Neural crest cell (in vitro differentiated cells): ENCODE measurements at places on chromosomes 1 and 21. TPM values are rescaled to one million over a fixed set of nuclear protein-coding genes. Genes with fewer than 3 reads are reported as not detected.

Gene PROK1
- not detected in 2 replicates for total RNA-seq

Gene URB2
- 25.9 and 27.1 TPM in 2 replicates for total RNA-seq

Gene FCN3
- not detected in 2 replicates for total RNA-seq

Gene KRTAP10-12
- not detected in 2 replicates for total RNA-seq

Gene LIN9
- 14.0 and 14.8 TPM in 2 replicates for total RNA-seq

Gene ARHGAP30
- not detected in 2 replicates for total RNA-seq

GRCh38 chr1:232682248-232682647 lies 52.3 kb upstream of the SIPA1L2 start:
- no peaks in the 10 kb centered on the region for H3K4me1 ChIP-seq
- no peak for DNase-seq
- H3K36me3 ChIP-seq = no peaks in the 10 kb centered on the region

- peaks cover 2% of the 10 kb centered on the region for H3K36me3 ChIP-seq
- peaks cover 38% of the 10 kb centered on the region for H3K4me1 ChIP-seq
- peak overlapping the region; percentile 7 for H3K27ac ChIP-seq
- DNase-seq = peak; percentile 37
- H3K4me3 ChIP-seq = no peak overlapping the region
Observed at GRCh38 chr21:41045534-41046268, 122.3 kb upstream of the BACE2 start.

GRCh38 chr1:63875636-63876035 lies 101.8 kb downstream of the ROR1 start:
- DNase-seq = no peak
- no peak overlapping the region for H3K4me3 ChIP-seq
- no peaks in the 10 kb centered on the region for H3K27me3 ChIP-seq
- H3K4me1 ChIP-seq = no peaks in the 10 kb centered on the region
- no peaks in the 10 kb centered on the region for H3K36me3 ChIP-seq

- H3K4me1 ChIP-seq = peaks cover 68% of the 10 kb centered on the region
- DNase-seq = no peak
- H3K36me3 ChIP-seq = no peaks in the 10 kb centered on the region
- no peak overlapping the region for H3K27ac ChIP-seq
- H3K4me3 ChIP-seq = peak overlapping the region; percentile 6
Observed at GRCh38 chr1:56573311-56573710, 6.1 kb downstream of the PLPP3 start.

DNA sequence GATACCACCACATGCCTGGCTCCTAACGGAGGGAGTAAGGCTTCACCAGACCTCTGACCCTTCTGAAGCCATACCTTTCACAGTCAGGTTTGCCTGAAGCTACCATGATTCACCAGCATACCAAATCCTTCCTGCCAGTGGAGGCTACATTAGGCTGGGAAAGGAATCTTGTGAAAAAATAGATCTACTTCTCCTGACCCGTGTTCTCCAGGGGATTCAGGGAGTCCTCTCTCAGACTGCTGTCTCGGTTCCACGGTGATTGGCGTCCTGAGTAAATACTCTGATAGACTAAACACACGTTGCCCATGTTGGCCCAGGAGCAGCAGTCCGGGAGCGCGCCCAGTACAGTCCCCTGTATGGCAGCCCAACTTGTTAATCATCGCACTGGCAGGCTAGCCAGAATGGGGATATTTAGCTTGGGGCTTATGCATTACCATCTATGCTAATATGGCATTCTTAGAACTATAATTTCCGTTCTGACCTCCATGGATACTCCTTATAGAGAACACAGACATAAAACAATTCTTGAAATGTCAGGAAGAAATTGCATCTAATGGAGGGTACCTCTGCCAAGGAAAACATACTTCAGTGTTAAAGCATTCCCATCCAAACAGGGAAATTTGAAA lies 173.2 kb downstream of the ROR1 start:
- H3K4me1 ChIP-seq = peaks cover 6% of the 10 kb centered on the region
- H3K27ac ChIP-seq = no peak overlapping the region
- no peak overlapping the region for H3K4me3 ChIP-seq
- no peaks in the 10 kb centered on the region for H3K27me3 ChIP-seq

DNA sequence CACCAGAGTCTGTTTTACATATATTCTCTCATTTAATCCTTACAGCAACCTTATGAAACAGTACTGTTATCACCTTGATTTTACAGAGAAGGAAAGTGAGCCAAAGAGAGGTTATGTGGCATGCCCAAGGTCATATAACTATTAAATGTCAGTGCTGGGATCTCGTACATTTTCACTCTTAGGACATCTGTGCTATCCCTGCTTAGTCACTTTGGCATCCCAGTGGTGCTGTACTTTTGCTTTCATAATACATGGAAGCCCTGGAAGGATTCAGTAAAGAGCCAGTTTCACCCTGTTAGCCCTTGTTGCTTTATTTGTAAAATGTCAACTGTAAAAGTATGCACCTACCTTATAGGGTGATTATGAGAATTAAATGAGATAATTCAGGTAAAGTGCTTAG lies 104.4 kb downstream of the NFIA start:
- H3K4me3 ChIP-seq = no peak overlapping the region
- peaks cover 21% of the 10 kb centered on the region for H3K4me1 ChIP-seq
- H3K27ac ChIP-seq = no peak overlapping the region
- no peak for DNase-seq

DNA sequence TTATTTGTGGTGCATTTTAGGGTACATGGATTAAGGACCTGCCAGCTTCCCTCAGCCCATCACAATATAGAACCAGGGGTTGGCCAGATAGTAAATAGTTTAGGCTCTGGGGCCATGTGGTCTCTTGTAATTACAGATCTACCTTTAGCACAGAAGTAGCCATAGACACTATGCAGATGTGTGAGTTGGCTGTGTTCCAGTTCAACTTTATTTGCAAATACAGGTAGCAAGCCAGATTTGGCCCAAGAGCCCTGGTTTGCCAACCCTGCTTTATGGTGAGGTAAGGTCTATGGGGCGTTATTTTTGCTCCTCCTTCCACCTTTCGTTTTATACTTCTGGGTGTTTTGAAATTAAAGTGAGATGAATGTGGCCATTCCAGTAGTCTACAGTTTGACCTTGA lies 48.7 kb downstream of the MRPS6 start:
- H3K36me3 ChIP-seq = peaks cover 23% of the 10 kb centered on the region
- H3K4me1 ChIP-seq = peaks cover 14% of the 10 kb centered on the region
- H3K27ac ChIP-seq = no peak overlapping the region

GRCh38 chr1:2952371-2952770 lies 68.9 kb upstream of the ACTRT2 start:
- peaks cover 12% of the 10 kb centered on the region for H3K36me3 ChIP-seq
- DNase-seq = no peak
- no peak overlapping the region for H3K4me3 ChIP-seq
- H3K27me3 ChIP-seq = no peaks in the 10 kb centered on the region
- no peak overlapping the region for H3K27ac ChIP-seq

DNA sequence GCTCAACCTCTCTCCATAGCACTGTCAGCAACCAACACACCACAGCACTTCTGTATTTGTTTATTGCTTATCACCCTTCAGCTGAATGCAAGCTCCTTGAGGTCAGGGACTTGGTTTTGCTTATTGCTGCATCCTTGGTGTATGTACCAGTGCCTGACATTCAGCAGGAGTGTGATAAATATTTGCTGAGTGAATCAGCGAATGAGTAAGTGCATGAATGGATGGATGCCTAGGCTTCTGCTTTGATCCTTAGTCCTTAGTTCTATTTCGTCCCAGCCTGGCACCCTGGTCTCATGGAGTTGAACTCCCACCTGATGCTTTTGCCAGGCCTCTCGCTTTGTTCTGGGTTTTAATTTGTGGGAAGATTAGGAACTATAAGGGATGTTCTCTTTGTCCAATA lies 88.2 kb downstream of the ZSCAN20 start:
- H3K4me1 ChIP-seq = no peaks in the 10 kb centered on the region
- H3K4me3 ChIP-seq = no peak overlapping the region
- H3K27ac ChIP-seq = no peak overlapping the region
- H3K27me3 ChIP-seq = peaks cover 9% of the 10 kb centered on the region
- no peak for DNase-seq

- peaks cover 13% of the 10 kb centered on the region for H3K27me3 ChIP-seq
- H3K36me3 ChIP-seq = no peaks in the 10 kb centered on the region
- no peak overlapping the region for H3K27ac ChIP-seq
- H3K4me3 ChIP-seq = peak overlapping the region; percentile 74
Observed at GRCh38 chr1:15407580-15407979, 2.1 kb upstream of the EFHD2 start.

DNA sequence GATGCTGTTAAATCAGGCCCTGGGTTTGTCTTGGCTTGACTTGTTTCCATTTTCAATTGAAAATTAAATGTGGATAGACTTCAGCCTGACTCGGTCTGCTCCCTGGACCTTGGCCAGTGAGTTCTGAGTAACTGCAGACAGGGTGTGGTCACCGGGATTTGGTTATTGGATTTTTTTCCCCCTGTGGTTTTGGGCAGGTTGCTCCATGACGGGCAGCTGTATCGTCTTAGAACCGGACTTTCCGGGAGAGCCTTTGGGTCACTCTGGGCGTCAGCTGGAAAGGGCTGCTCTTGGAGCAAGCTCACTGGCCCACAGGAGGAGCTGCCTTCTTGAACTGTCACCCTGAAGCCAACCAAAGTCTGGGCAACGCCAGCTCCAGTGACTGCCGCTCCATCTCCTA lies 75.0 kb downstream of the CLIC6 start:
- DNase-seq = no peak
- H3K27ac ChIP-seq = no peak overlapping the region
- H3K4me3 ChIP-seq = no peak overlapping the region
- peaks cover 5% of the 10 kb centered on the region for H3K4me1 ChIP-seq
- peaks cover 19% of the 10 kb centered on the region for H3K27me3 ChIP-seq

GRCh38 chr1:178581351-178582303 lies 68.7 kb downstream of the TEX35 start:
- no peaks in the 10 kb centered on the region for H3K36me3 ChIP-seq
- no peak overlapping the region for H3K4me3 ChIP-seq
- DNase-seq = no peak
- H3K27ac ChIP-seq = no peak overlapping the region
- peaks cover 3% of the 10 kb centered on the region for H3K4me1 ChIP-seq

DNA sequence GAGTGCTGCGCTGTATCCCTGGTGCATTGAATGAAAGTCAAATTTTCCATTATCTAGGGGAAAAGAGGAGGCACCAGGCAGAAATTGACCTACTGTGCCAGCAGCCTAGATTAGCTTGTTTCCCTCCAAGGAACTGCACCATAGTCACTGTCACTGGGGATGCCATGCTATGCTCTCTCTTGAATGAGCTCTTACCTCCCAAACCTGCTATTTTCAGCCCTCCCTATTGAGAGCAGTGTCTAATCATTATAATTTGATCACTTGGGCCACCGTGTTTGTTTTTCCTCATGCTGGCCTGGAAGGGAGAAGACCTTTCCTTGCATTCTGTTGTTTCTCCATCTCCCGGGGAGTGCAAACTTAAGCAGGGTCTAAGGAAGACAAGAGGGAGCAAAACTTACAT lies 492.9 kb downstream of the SIPA1L2 start:
- H3K4me1 ChIP-seq = peaks cover 5% of the 10 kb centered on the region
- H3K27me3 ChIP-seq = no peaks in the 10 kb centered on the region
- no peak overlapping the region for H3K4me3 ChIP-seq
- H3K27ac ChIP-seq = no peak overlapping the region
- H3K36me3 ChIP-seq = peaks cover 2% of the 10 kb centered on the region

DNA sequence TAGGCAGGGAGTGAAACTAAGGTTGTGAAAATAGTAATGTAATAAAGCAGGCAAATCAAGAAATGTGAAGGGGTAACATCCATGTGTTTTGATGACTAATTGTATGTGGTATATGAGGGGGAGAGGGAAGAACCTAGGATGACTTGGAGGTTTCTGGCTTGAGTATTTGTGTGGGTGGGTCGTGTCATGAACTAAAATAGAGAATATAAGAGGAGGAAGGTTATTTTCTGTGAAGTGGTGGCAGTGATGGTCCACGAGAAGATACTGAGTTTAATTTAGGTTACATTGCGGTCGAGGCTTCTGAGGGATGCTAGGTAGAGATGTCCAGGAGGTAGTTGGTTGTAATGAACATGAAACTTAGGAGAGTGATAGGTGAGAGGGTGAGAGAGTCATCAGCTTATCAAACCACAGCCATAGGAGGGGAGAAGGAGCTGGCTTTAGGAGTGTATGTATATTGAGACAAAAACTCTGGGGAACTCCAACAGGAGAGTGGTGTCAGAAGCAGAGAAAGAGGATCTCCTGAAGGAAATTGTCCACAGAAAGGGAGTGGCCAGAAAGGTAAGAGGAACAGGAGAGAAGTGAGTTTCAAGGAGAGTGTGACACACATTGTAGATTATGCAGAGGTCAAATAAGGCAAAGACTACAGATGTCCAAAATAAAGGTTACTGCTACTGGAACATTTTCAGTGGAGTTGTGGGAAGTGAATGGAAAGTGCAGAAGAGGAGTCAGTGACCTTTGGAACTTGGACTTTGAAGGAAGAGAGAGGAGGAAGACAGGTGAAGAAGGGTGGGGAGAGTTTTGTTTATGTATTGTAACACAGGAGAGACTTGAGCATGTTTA lies 89.0 kb upstream of the MACF1 start:
- no peak overlapping the region for H3K27ac ChIP-seq
- DNase-seq = no peak
- H3K27me3 ChIP-seq = no peaks in the 10 kb centered on the region
- peaks cover 15% of the 10 kb centered on the region for H3K4me1 ChIP-seq
- no peak overlapping the region for H3K4me3 ChIP-seq

GRCh38 chr1:184291701-184292100 lies 95.1 kb upstream of the C1orf21 start:
- no peaks in the 10 kb centered on the region for H3K4me1 ChIP-seq
- H3K4me3 ChIP-seq = no peak overlapping the region
- H3K27ac ChIP-seq = no peak overlapping the region

- peaks cover 13% of the 10 kb centered on the region for H3K36me3 ChIP-seq
- H3K4me1 ChIP-seq = peaks cover 2% of the 10 kb centered on the region
- DNase-seq = no peak
- no peak overlapping the region for H3K4me3 ChIP-seq
Observed at GRCh38 chr1:51839094-51839493, 39.4 kb downstream of the NRDC start.

DNA sequence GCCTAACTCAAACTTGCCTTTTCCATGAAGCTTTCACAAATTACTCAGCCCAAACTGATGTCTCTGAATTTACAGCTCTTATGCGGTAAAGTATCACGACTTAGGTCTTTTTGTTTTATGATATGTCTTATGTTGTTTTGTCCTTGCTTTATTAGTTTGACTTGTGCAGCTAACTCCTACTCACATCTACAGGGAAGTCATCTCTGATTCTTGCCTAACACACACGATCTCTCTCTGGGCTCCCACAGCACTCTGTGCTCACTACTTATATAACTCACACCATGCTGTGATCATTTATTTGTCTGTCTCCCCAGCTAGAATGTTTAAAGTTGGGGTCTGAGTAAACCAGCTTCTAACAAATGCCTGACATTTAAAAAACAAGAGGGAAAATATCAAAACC lies 9.3 kb upstream of the PI4KB start:
- no peak for DNase-seq
- no peak overlapping the region for H3K27ac ChIP-seq
- H3K4me1 ChIP-seq = peaks cover 6% of the 10 kb centered on the region
- no peaks in the 10 kb centered on the region for H3K36me3 ChIP-seq
- no peak overlapping the region for H3K4me3 ChIP-seq

DNA sequence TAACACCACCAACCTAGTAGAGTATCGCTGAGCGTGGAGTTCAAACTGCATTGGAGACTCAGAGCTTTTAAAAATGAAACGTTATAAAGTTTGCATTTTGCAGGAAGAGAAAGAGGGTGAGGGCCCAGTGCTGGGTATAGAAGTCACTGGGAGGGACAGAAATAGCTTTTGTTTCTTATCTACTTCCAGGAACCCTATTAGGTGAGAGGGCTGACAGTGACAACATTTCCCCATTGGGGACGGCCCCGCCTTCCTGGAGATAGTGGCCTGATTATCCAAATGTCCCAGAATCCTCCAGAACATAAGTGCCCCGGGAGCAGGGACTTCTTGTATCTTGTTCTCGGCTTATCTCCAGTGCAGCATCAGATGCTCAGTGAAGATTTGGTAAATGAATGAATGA lies 574.9 kb downstream of the PTPRU start:
- no peaks in the 10 kb centered on the region for H3K4me1 ChIP-seq
- H3K27me3 ChIP-seq = peaks cover 12% of the 10 kb centered on the region
- no peak overlapping the region for H3K4me3 ChIP-seq
- no peaks in the 10 kb centered on the region for H3K36me3 ChIP-seq
- no peak overlapping the region for H3K27ac ChIP-seq
